G401 (cell line): ENCODE measurements at places on chromosomes 12 and 14. TPM values are rescaled to one million over a fixed set of nuclear protein-coding genes. Genes with fewer than 3 reads are reported as not detected.

Gene TM9SF1
- total RNA-seq, result 26.6 and 50.0 TPM in 2 replicates

Gene NTS
- total RNA-seq, result 23.9 and 27.4 TPM in 2 replicates

Gene HPD
- 16.2 and 20.0 TPM in 2 replicates for total RNA-seq

Gene RNASE3
- not detected in 2 replicates for total RNA-seq

Gene RPS6KA5
- total RNA-seq, result 0.78 and 2.6 TPM in 2 replicates

Gene FAM222A
- total RNA-seq, result 4.0 and 9.0 TPM in 2 replicates

Gene SEC23A
- total RNA-seq, result 243 and 278 TPM in 2 replicates

Gene SLCO1B1
- not detected in 2 replicates for total RNA-seq

Gene WIF1
- 25.7 and 29.6 TPM in 2 replicates for total RNA-seq

Gene OR4E2
- not detected in 2 replicates for total RNA-seq

Gene SNAPC1
- total RNA-seq, result 11.8 and 13.1 TPM in 2 replicates

Gene ANKRD33
- total RNA-seq, result not detected in 2 replicates

Gene ZNF26
- total RNA-seq, result 10.5 and 17.5 TPM in 2 replicates

Gene KRT6C
- not detected in 2 replicates for total RNA-seq

Gene FBXW8
- total RNA-seq, result 18.4 and 21.6 TPM in 2 replicates

Gene IFNG-AS1
- total RNA-seq, result not detected in 2 replicates

Gene ADIPOR2
- total RNA-seq, result 36.2 and 46.7 TPM in 2 replicates

Gene MUCL1
- total RNA-seq, result not detected in 2 replicates

Gene LALBA
- not detected in 2 replicates for total RNA-seq

Gene AQP5
- total RNA-seq, result not detected in 2 replicates

Gene KRT81
- total RNA-seq, result not detected in 2 replicates

Gene ADCY6
- 23.1 and 29.8 TPM in 2 replicates for total RNA-seq

Gene GLT1D1
- 0.14 and 1.5 TPM in 2 replicates for total RNA-seq

Gene R3HDM2
- 6.3 and 8.9 TPM in 2 replicates for total RNA-seq

Gene GARIN6
- not detected in 2 replicates for total RNA-seq

Gene NGB
- total RNA-seq, result not detected in 2 replicates

Gene CLEC4C
- not detected in 2 replicates for total RNA-seq

Gene UBR7
- 31.4 and 35.6 TPM in 2 replicates for total RNA-seq

Gene RNASE7
- total RNA-seq, result not detected in 2 replicates

Gene SERPINA10
- total RNA-seq, result not detected in 2 replicates

Gene RND1
- total RNA-seq, result 0.88 and 1.9 TPM in 2 replicates

Gene KLRF1
- total RNA-seq, result not detected in 2 replicates

Gene SLC5A8
- not detected in 2 replicates for total RNA-seq

Gene FSCB
- total RNA-seq, result not detected in 2 replicates

Gene TAS2R7
- total RNA-seq, result not detected in 2 replicates

Gene RPL10L
- total RNA-seq, result not detected in 2 replicates

Gene DCN
- total RNA-seq, result not detected in 2 replicates

Gene TAS2R42
- not detected in 2 replicates for total RNA-seq

Gene RNASE12
- total RNA-seq, result not detected in 2 replicates

Gene MYO1H
- total RNA-seq, result not detected in 2 replicates

Gene AKAP3
- total RNA-seq, result 0.58 and 2.6 TPM in 2 replicates

Gene SPTB
- total RNA-seq, result not detected in 2 replicates

Gene DBX2
- not detected in 2 replicates for total RNA-seq

Gene SLC6A13
- total RNA-seq, result not detected in 2 replicates

Gene RFX4
- not detected in 2 replicates for total RNA-seq

Gene TAS2R20
- 0.12 and 0.61 TPM in 2 replicates for total RNA-seq

Gene PZP
- total RNA-seq, result not detected in 2 replicates

Gene SAMD15
- total RNA-seq, result 5.8 and 6.6 TPM in 2 replicates

Gene HOXC6
- 3.7 and 4.1 TPM in 2 replicates for total RNA-seq

Gene AVPR1A
- 0.03 TPM in 1 of 2 replicates, not detected in the other for total RNA-seq

Gene NDUFA9
- total RNA-seq, result 101 and 160 TPM in 2 replicates
